Right cardiac atrium (tissue), 5 donors: ENCODE measurements at places on chromosomes 2 and 18. TPM values are rescaled to one million over a fixed set of nuclear protein-coding genes. Genes with fewer than 3 reads are reported as not detected.
A peak's percentile ranks its signal among the peaks of the same experiment; 100 is the strongest.

The IL36RN gene
- not detected for total RNA-seq

The KATNAL2 gene
- 6.6 TPM for total RNA-seq

DNA sequence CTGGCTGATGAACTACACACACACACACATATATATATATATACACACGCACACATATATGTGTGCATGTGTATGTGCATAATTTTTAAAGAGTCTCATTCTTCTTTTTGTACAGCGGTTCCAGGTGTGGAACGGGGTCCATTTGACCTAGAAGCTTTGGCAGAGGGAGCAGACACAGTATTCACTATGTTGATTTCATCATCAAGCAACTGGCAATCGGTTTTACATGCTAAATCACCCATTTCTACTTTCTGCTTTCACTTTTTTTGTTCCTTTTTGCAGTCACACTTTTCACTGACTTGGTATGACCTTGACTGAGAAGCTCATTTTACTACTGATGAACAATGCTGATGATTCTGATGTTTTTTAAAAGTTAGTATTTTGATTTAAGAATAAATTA, 63.0 kb upstream of the PGAP1 start:
- no peak for DNase-seq

- no peak for DNase-seq
Measured at GRCh38 chr2:229410264-229410663, 139.2 kb upstream of the PID1 start.

GRCh38 chr2:72999729-73000725, 71.5 kb downstream of the SFXN5 start:
- DNase-seq = no peak

The NETO1 gene
- 1.9 TPM for total RNA-seq

GRCh38 chr18:6537475-6537874, 122.8 kb upstream of the L3MBTL4 start:
- DNase-seq = no peak

DNA sequence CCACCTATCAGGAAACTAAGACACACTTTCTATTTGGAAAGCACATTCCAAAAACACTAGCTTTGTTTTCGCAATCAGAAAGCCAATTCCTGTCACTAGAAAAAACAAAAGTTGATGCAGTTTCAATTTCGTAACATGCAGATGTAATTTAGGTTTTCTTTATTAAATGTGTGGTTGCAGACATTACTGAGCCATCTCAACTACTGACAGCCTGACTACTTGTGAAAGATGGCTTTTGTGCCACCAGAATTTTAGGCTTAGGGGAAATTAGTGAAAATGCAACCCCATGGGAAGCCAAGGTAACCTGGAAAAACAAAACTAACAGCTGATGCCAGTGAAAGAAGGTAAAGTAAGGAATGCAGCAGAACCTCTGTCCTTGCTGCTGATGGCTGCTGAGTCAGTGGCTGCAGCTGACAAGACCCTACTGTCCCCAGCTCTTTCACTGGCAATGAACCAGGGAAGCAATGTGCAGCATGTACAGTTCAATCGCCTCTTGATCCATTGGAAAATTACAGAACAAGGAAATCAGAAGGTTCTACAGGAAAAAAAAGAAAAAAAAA, 34.9 kb downstream of the FEZ2 start:
- DNase-seq = no peak

DNA sequence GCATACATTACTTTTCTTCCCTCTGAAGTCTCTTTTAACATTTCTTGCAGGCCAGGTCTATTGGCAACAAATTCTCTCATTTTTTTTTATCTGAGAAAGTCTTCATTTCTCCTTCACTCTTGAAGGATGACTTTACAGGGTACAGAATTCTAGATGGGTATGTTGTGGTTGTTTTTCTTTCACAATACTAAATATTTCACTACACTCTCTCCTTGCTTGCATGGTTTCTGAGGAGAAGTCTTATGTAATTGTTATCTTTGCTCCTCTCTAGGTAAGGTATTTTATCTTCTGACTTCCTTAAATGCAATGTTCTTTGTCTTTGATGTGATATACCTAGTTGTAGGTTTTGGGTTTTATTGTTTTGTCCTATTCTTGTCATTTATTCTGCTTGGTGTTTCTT, 371.1 kb downstream of the FIGN start:
- DNase-seq = no peak

GRCh38 chr2:61173116-61173515, 11.1 kb downstream of the C2orf74 start:
- DNase-seq = no peak

GRCh38 chr2:17084877-17085276, 419.2 kb upstream of the CYRIA start:
- no peak for DNase-seq

- DNase-seq = no peak
Measured at GRCh38 chr2:131493199-131493968, 1.2 kb upstream of the MZT2A start.

The PDE11A gene
- total RNA-seq = 0.18 TPM

The INPP5D gene
- 7.8 TPM for total RNA-seq

DNA sequence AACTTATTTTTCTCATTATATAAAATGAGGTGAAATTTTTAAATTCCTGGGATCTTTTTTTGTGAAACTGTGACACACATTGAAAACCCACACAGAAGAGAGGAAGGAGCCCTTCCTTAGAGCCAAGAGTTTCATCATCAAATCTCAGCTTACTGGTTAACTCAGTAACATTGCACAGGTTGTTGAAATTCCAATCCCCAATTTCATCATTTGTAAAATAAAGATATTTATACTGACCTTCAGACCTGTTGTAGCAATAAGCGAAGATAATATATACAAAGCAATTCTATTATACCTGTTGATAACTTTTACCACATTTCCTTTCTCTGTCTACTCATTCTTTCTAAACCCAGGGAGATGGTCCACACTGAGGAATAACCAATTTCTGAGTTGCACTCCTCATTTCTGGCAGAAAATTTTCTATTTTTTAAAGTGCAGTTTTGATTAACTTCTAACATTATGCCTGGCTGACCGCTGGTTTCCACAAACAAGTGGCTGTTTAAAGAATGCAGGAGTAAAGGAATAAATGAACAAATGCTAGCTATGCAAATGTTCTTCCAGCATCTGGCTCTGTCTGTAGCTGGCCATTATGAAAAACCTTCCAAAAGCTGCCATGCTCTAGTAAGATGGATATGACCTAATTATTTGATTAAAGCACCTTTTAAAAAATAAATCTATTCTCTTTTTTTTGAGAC, 105.7 kb upstream of the LINC00305 start:
- no peak for DNase-seq

The KYNU gene
- 2.1 TPM for total RNA-seq

DNA sequence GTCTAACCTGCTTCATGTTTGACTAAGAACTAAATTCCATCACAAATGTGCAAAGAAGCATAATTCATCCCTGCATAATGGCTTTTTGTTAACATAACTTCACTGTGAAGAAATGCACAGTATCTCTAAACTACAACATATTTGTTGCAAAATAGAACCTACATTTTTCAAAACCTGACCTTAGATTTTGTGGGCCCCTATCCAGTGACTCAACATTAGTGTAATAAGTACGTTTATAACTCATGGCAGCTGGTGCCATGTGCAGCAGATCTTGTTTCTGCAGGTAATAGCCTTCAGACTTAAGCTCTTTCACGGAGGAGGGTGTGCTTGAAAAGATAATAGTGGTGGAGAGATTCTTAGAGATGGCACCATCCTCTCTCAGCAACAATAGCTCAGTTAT, 28.6 kb upstream of the VWC2L start:
- DNase-seq = no peak

The DSC3 gene
- 0.09 TPM for total RNA-seq

- DNase-seq = no peak
Measured at GRCh38 chr18:10463096-10463495, 8.7 kb downstream of the APCDD1 start.

GRCh38 chr2:150769421-150769820, 282.0 kb upstream of the RND3 start:
- DNase-seq = no peak

- no peak for DNase-seq
Measured at GRCh38 chr2:10537522-10538199, 89.5 kb upstream of the ODC1 start.

- no peak for DNase-seq
Measured at GRCh38 chr2:29397713-29398112, 282.5 kb downstream of the CLIP4 start.

The FOXD4L1 gene
- total RNA-seq = not detected

- no peak for DNase-seq
Measured at GRCh38 chr2:27544143-27544821, 38.6 kb upstream of the ZNF512 start.

GRCh38 chr2:47551800-47552525, 149.0 kb downstream of the MSH2 start:
- no peak for DNase-seq

GRCh38 chr2:209933499-209934483, 68.6 kb upstream of the RPE start:
- no peak for DNase-seq

The LRRTM4 gene
- 0.63 TPM for total RNA-seq

The SNORC gene
- 1.1 TPM for total RNA-seq

DNA sequence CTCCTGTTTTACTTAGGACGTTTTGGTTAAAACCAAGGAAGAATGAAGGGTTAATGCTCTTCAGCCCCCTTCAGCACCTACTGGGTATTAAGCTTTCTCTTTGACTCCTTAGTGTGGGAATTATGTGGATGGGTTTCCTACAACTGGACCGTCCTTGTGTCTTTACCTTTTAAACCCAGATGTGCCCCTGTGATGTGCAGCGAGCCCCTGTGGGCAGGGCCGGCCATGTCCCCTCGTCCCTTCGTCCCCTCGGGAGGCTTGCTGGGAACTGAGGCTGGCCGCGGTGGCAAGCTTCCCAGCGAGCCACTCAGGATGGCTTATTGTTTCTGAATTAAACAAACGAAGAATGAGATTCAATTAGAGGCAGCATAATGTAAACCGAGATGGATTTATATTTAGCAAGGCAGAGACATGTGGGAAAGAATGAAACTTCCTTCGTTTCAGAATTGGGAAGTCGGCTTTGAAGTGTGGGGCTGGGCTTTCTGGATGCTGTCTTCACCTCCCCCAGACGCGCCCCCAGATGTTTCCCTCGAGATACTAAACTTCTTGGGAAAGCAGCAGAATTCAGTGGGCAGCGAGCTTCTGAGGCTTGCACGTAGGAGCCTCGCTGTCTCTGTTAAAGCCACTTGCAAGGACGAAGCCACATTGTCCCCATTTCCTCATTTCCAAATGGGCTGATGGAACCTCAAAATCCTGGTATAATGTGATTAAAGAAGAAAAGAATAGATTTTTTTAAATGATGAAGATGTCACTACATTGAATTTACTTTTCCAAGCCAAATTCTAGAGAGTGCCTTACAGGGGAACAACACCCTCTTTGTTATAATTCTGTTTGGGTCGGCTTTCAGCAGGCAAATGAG, 146.0 kb downstream of the VAPA start:
- DNase-seq = peak; percentile 73

The KIF5C gene
- total RNA-seq = 3.3 TPM

The TMEM17 gene
- total RNA-seq = 1.5 TPM

The FEV gene
- not detected for total RNA-seq

The CNTNAP5 gene
- total RNA-seq = not detected

GRCh38 chr2:182816866-182817265, 49.6 kb downstream of the FRZB start:
- DNase-seq = no peak

- no peak for DNase-seq
Measured at GRCh38 chr2:17576802-17577201, 36.3 kb downstream of the VSNL1 start.

DNA sequence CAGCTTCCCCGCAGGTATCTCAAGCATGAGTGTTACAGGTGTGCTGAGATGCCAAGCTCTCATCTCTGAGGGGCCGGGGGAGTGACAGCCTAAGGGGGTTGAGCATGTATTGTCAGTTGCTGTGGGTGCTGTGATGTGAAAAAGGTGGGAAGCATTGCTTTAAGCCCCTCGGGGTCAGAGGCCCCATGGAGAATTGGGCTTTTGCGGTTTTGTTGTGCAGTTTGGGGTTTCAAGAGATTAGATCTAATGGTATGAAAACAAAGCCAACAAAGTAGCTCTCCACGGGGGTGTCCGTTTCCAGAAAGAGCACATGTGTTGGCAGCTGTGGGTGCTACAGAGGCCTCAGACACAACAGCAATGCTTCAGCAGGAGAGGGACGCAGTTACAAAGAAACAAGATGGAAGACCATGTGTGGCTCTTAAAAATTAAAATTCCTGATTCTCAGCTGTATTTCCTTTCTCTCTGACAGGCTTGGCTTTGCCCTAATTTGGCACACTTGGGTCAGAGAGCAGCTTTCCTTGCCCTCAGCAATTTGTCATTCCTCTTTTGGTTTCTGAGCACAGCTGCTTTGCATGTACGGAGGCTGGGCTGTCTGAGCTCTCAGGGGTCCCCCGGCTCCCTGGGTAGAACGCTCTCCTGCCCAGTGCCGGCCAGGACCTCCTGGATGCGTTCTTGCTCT, 69.9 kb downstream of the TMEM247 start:
- DNase-seq = no peak

The NT5DC4 gene
- total RNA-seq = not detected

GRCh38 chr18:10290638-10291235, 163.7 kb upstream of the APCDD1 start:
- no peak for DNase-seq

- DNase-seq = no peak
Measured at GRCh38 chr2:48105848-48106247, 199.6 kb upstream of the FBXO11 start.

- DNase-seq = no peak
Measured at GRCh38 chr2:213189001-213189899, 37.8 kb upstream of the IKZF2 start.

The OTOF gene
- total RNA-seq = 0.15 TPM

- DNase-seq = no peak
Measured at GRCh38 chr2:186135686-186136085, 350.4 kb upstream of the ZC3H15 start.

The ST6GAL2 gene
- total RNA-seq = 0.64 TPM

DNA sequence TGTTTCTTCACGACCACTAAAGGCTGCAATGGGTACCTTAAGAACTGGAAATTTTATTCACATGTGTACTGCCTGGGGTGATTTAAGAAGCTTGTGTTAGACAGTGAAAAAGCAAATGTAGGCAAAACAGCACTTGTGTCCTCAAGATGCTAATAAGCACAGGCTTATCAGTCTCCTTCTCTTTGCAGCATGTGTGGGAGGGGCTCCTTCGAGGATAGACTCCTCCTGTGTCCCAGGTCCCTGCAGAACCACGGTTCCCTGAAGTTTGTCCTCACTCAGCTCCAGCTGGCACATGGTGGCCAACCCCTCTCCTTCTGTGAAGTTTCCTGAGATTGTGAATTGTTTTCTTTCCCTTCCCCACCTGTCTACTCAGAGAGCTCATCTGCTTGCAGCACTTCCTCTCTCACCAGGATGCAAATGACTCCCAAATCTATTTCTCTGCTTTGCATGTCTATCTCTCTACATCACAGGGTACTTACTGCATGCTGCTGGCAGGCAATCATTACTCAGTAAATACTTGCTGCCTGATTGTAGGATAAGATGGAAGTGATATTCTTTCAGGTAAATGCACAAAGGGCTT, 589.6 kb upstream of the KLHL29 start:
- DNase-seq = no peak
